Left lung (tissue), 14 donors: ENCODE measurements at places on chromosomes 6 and 20. TPM values are rescaled to one million over a fixed set of nuclear protein-coding genes. Genes with fewer than 3 reads are reported as not detected.

PSMB9 gene
- polyA plus RNA-seq = 15.1 TPM

DNA sequence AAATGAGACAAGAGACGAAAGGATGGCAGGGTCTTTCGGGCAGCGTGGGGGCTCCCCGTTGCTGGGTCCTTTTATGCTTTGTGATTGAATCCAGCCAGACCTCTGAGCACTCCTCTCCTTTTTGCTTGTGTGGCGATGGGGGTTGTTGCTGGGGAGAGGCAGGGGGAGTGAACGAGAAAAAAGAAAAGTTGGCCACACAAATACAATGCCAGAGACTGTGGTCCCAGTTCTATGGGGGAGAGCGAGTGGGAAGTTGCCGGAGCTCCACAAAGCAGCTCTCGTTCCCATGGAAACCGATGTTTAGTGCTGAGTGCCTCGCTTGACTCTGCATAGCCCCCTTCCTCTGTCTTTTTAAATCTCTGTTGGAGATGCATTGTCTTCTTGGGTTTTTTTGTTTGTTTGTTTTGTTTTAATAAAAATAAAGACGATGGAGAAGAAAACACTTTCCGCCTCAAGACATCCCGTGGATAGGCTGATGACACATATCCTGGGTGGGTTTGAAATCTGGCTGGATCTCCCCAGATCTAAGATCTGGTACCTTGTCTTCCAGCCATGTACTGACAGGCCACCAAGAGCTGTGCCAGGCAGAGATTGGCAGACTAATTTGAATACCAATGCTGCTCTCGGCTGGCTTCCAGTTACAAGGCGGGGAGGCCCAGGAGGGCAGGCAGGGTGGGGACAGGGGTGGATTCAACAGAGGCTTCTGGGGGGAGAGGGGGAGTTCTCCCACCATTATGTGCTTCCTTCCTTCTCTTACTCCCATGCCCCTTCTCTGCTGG is 529.3 kb downstream of the QKI start:
- H3K36me3 ChIP-seq = no peaks in the 10 kb centered on the region
- no peaks in the 10 kb centered on the region for H3K27me3 ChIP-seq
- peak; percentile 78 for DNase-seq
- H3K4me1 ChIP-seq = no peaks in the 10 kb centered on the region
- H3K27ac ChIP-seq = no peak overlapping the region
- H3K4me3 ChIP-seq = no peak overlapping the region

GRCh38 chr6:73314577-73315492 is 39.2 kb downstream of the DPPA5 start:
- no peaks in the 10 kb centered on the region for H3K36me3 ChIP-seq
- no peak overlapping the region for H3K4me3 ChIP-seq
- no peak overlapping the region for H3K27ac ChIP-seq
- peaks cover 7% of the 10 kb centered on the region for H3K4me1 ChIP-seq
- H3K27me3 ChIP-seq = peaks cover 44% of the 10 kb centered on the region

DNA sequence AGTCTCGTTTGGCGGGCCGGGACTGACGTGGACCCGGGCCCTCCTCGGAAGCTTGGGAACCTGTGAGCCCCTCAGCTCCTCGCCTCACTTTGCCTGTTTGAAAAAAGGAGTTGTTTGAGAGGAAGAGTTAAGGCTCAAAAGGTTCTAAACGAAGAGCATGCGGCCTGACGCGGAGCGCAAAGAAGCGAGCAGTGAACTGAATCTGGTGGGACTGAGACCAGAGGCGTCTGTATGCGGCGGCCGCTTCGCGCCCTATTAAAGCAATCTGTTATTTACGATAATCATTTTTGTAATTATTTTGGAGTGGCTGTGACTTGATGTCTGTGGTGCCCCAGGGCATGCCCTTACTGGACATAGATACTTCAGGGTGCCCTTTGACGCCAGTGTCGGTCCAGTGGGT is 3.3 kb upstream of the TFAP2C start:
- H3K27me3 ChIP-seq = peaks cover 69% of the 10 kb centered on the region
- no peak overlapping the region for H3K27ac ChIP-seq

GRCh38 chr6:109295109-109295773 is 87.0 kb downstream of the CD164 start:
- no peaks in the 10 kb centered on the region for H3K27me3 ChIP-seq
- H3K4me1 ChIP-seq = no peaks in the 10 kb centered on the region
- no peak for DNase-seq
- H3K27ac ChIP-seq = no peak overlapping the region
- no peaks in the 10 kb centered on the region for H3K36me3 ChIP-seq

- DNase-seq = no peak
- H3K36me3 ChIP-seq = no peaks in the 10 kb centered on the region
- H3K27ac ChIP-seq = no peak overlapping the region
- no peaks in the 10 kb centered on the region for H3K4me1 ChIP-seq
These were observed 143.8 kb upstream of the CDYL start for GRCh38 chr6:4632421-4632820.

DNA sequence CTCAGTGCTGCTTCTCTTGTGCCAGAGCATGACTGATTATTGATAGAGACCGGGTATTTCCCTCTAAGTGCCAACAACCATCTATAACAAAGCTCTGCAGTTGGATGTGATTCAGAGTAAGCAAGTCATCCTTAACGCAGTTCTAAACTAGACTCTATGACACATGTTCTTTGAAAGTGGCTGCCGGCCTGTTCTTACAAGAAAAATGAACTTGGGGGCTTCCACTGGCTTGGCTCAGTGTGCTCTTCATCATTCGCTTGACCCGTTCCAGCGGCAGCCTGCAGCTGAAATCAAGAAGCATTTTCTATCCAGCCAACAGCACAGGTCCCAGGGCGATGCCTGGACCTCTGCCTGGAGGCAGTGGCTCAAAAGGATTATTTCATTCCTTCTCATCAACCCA is 29.8 kb downstream of the GFOD1 start:
- no peaks in the 10 kb centered on the region for H3K36me3 ChIP-seq
- no peak overlapping the region for H3K4me3 ChIP-seq
- H3K27me3 ChIP-seq = no peaks in the 10 kb centered on the region
- no peak for DNase-seq
- no peak overlapping the region for H3K27ac ChIP-seq
- H3K4me1 ChIP-seq = peaks cover 43% of the 10 kb centered on the region

EZR gene
- polyA plus RNA-seq = 168 TPM

GRCh38 chr6:154471609-154472362 is 38.7 kb downstream of the CNKSR3 start:
- H3K4me3 ChIP-seq = no peak overlapping the region
- no peaks in the 10 kb centered on the region for H3K27me3 ChIP-seq
- DNase-seq = no peak
- no peaks in the 10 kb centered on the region for H3K4me1 ChIP-seq

DNA sequence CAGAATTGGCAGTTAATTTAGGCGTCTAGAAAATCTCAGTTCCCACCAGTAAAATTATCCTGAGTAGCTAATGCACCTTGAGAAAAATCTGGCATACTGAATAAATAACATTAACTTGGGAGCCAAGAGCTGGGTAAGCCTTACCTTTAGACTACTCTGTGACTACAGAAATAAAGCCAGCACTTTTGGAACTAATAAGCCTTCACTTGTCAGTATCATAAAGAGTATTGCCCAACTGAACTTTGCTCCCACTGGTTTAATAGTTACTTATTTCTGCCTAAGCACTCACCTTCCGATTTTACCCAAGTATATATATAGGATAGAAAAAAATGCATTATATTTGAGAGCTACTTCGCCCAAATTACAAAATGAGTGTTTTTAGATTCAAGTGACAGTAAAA is 10.7 kb downstream of the FAM8A1 start:
- no peak overlapping the region for H3K4me3 ChIP-seq
- no peaks in the 10 kb centered on the region for H3K36me3 ChIP-seq
- no peaks in the 10 kb centered on the region for H3K27me3 ChIP-seq
- H3K27ac ChIP-seq = no peak overlapping the region
- DNase-seq = no peak

DNA sequence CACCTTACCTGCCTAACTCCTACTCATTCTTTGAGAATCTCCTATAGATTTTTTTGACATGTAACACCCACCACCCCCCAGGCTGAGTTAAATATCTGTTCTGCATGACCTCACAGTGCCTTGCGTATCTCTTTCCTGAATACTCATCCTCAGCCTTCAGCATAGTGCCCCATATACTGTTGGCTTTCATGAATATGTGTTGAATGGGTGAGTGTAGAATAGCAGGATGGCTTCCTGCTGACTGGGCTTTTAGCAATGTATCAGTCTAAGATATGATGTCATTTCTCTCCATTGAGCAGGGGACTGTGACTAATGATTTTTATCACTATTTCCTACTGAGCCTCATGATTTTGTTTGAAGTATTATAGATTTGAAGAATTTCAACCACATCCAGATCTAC is 361.6 kb upstream of the MARCKS start:
- no peaks in the 10 kb centered on the region for H3K4me1 ChIP-seq
- H3K4me3 ChIP-seq = no peak overlapping the region
- no peak overlapping the region for H3K27ac ChIP-seq

DNA sequence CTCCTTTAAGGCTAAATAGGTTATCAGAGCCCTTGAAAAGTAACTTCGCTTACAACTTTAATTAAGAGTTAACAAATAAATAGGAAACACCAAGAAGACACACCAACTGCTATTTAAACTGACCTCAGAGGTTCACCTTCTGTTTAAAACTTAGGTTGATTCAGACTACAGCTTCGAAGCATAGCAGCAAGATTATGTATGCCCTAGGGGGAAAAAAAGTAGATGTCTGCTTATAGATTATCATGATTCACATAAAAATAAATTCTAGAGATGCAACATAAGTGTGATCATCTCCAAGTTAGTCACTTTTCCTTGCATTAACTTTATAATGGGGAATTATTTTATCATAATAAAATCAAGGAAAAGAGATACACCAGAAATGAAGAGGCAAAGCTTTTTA is 8.9 kb downstream of the PNISR start:
- H3K4me3 ChIP-seq = no peak overlapping the region
- H3K27ac ChIP-seq = no peak overlapping the region
- no peak for DNase-seq

OR12D3 gene
- polyA plus RNA-seq = not detected

DNA sequence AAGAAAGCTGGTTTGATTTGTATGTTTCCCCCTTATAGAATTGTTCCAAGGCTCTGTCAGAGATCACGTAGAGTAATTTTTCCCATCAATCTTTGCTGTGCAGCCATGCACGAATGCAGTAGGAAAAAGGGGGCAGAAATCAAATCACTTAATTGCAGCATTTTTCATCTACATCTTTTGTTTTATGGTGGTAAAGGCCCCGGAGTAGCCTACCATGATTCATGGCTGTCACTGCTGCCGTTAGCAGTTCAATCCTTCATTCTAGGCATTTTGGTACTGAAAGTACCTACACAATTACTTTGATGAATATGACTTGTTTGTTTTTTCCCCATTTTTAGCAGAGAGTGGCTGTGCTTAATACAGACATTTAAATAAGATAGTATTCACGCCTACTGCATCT is 631.9 kb upstream of the MMS22L start:
- DNase-seq = no peak
- no peak overlapping the region for H3K4me3 ChIP-seq
- H3K27me3 ChIP-seq = no peaks in the 10 kb centered on the region
- H3K4me1 ChIP-seq = no peaks in the 10 kb centered on the region

DNA sequence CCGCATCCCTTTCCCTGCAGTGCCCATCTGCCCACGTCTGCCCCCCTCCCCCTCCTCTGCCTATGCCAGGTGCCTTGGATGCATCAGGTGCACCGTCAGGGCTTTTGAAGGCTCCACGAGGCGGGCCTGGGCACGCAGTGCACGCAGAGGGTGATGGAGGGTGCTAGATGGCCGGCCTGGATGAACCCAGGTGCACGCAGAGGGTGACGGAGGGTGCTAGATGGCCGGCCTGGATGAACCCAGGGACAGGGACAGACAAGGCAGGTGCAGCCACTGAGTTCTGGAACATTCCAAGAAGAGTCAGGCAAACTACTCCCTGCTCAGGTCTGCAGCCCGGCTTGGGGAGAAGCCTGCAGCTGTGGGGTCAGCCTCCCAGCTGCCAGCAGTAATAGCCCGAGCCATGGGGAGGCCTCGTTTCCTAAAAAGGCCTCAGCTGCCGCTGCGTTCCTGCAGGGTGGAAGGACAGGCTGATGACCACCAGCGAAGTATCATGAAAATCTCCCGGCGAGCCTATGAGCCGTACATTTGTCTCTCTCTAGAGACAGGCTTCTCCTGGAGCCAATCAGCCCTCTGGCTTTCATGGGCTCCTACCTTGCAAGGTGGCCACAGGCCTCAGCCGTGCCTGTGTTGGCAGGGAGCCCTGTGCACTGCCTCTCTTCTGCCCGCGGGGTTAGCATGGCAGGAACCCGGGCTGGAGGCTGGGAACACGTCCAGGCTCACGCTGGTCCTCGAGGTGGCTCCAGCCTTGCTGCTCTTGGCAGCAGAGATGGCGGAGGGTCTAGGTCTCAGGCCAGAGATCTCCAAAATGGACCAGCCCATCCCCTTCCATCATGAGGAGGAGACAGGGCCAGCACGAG is 29.6 kb downstream of the NTSR1 start:
- no peak overlapping the region for H3K4me3 ChIP-seq
- peaks cover 3% of the 10 kb centered on the region for H3K27me3 ChIP-seq
- peaks cover 63% of the 10 kb centered on the region for H3K4me1 ChIP-seq
- H3K36me3 ChIP-seq = no peaks in the 10 kb centered on the region
- peak; percentile 69 for DNase-seq
- no peak overlapping the region for H3K27ac ChIP-seq

GRCh38 chr6:125974214-125974866 is 12.0 kb upstream of the TRMT11 start:
- no peak for DNase-seq
- H3K4me1 ChIP-seq = peaks cover 3% of the 10 kb centered on the region
- H3K27me3 ChIP-seq = no peaks in the 10 kb centered on the region
- peaks cover 24% of the 10 kb centered on the region for H3K36me3 ChIP-seq

PNLDC1 gene
- 0.14 TPM for polyA plus RNA-seq

GRCh38 chr20:49758781-49759180 is 45.1 kb upstream of the B4GALT5 start:
- no peak overlapping the region for H3K4me3 ChIP-seq
- peaks cover 3% of the 10 kb centered on the region for H3K4me1 ChIP-seq
- no peak for DNase-seq
- H3K27me3 ChIP-seq = no peaks in the 10 kb centered on the region
- H3K36me3 ChIP-seq = no peaks in the 10 kb centered on the region

DNA sequence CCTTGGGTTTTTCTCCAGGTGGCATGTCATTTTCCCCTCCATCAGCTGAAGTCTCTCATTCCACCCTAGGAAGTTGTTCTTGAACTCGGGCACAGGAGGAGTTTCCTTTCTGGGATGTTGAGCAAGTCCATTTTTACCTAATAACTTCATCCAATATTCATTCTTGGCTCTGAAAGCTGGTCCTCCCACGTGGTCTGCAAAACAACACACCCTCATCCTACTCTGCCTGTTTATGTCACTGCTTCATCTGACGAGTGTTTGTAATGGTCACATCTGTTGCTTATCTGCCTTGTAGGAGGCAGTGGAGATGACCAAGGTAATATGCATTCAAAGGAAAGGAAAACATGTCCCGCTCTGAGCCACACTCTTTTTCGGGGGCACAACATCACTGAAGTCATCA is 41.7 kb upstream of the AIG1 start:
- no peaks in the 10 kb centered on the region for H3K27me3 ChIP-seq
- no peaks in the 10 kb centered on the region for H3K4me1 ChIP-seq
- H3K27ac ChIP-seq = no peak overlapping the region
- H3K4me3 ChIP-seq = no peak overlapping the region
- DNase-seq = no peak

GRCh38 chr6:112114577-112115223 is 27.3 kb downstream of the FAM229B start:
- no peak overlapping the region for H3K27ac ChIP-seq
- peaks cover 12% of the 10 kb centered on the region for H3K36me3 ChIP-seq
- H3K4me3 ChIP-seq = no peak overlapping the region
- no peaks in the 10 kb centered on the region for H3K27me3 ChIP-seq
